Heart right ventricle (tissue), 16 donors: ENCODE measurements at places on chromosomes 6 and 20. TPM values are rescaled to one million over a fixed set of nuclear protein-coding genes. Genes with fewer than 3 reads are reported as not detected.

DNA sequence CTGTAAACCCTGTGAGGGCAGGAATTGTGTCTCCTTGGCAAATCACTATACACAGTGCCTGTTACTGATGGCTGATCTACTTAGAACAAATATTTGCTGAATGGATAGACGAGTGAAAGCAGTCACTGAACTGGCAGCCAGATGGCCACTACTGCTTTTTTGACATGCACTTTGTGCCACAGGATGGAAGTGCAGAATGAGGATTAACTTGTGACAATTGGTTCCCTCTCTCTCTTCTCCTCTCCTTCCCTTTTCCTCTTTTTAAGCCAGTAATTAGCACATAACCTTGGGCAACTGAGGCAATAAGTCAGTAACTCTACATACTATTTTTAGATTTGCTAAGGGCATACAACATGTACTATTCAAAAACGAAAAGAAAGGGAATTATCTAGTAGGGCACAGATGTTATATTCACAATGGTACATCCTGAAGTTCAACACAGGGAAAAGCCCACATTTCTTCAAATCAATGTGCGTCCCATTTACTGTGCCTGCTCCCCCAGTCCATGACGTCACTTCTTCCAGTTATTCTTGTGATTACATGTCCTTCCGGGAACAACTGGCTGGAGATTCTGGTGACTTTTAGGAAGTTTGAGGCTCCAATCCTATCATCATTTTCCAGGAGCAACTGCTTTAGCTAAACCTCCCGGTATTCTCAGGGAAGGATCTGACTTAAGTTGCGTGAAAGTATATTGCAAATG, 17.0 kb upstream of the RPS6KA2 start:
- no peak for DNase-seq

Gene HLA-DRA
- 93.5 TPM for polyA plus RNA-seq

DNA sequence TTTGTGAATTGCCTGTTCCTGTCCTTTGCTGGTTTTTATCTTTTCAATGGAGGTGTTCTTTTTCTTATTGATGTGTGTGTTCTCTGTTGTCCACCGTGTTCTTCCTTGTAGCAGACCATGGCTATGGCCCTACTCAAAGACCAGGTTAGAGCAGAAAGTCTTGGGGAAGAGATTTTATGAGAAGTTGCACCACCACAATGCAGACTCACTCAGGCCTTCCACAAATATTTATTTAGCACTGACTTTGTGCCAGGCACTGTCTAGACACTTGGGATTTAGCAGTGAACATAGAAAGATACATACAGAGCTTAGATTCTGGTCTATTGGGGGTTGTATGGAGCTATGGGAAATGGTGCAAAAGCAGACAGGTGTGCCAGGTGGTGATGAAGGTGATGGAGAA, 98.8 kb downstream of the DTD1 start:
- DNase-seq, result no peak

Gene ABHD16B
- 0.59 TPM for polyA plus RNA-seq
